ENCODE measurements at places on chromosomes 1 and 21.

DNA sequence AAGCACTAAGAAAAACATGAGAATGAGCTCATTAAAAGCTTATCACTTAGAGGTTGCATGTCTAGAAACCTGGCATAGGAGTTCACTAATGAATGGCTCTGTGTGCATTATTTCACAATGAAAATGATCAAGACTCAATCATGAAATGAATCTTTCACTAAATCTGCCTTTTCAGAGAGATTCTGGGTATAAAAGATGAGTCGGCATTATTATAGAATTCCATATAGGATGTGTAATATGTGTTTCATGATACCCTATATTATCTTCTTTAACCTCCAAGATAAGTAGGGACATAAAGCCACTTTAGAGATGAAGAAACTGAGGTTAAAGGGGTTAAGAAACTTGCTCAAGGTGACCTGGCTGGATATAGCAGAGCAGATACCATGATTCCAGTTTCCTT is 368.1 kb downstream of the DUSP10 start:
- no peak overlapping the region for H3K27ac ChIP-seq
- H3K36me3 ChIP-seq: no peaks in the 10 kb centered on the region
- no peak overlapping the region for H3K4me3 ChIP-seq
- H3K4me1 ChIP-seq: no peaks in the 10 kb centered on the region

- DNase-seq: no peak
- H3K4me1 ChIP-seq: no peaks in the 10 kb centered on the region
- H3K4me3 ChIP-seq: no peak overlapping the region
- no peaks in the 10 kb centered on the region for H3K27me3 ChIP-seq
- H3K27ac ChIP-seq: no peak overlapping the region
Observed at GRCh38 chr1:56788102-56788501, 31.1 kb downstream of the FYB2 start.

- no peak for DNase-seq
- H3K36me3 ChIP-seq: no peaks in the 10 kb centered on the region
- no peaks in the 10 kb centered on the region for H3K4me1 ChIP-seq
- H3K4me3 ChIP-seq: no peak overlapping the region
- H3K27ac ChIP-seq: no peak overlapping the region
Observed at GRCh38 chr21:23939369-23940065, 1667.8 kb downstream of the MRPL39 start.

DNA sequence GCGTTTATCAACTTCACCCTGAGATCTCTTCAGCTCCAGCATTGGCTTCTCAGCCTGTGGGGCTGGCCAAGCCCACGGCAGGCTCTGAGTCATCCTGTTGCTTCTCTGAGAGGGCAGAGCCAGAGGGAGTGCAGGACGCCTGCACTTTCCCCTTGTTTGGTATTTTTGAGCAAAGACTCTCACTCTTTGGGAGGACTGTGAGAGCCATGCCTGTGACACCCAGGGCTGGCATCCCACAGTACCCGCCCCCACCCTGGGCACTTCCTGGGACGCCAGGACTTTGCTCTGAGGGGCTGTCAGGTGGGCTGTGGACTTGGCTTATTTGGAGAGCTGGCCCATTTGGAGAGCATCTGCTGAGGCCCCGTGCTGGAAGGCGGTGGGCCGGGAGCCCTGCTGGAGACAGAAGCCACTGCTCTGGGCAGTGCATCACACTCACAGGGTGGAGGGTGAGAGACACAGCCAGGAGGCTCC is 37.4 kb downstream of the VANGL1 start:
- H3K27ac ChIP-seq: no peak overlapping the region
- no peak overlapping the region for H3K4me3 ChIP-seq
- H3K4me1 ChIP-seq: peaks cover 2% of the 10 kb centered on the region

DNA sequence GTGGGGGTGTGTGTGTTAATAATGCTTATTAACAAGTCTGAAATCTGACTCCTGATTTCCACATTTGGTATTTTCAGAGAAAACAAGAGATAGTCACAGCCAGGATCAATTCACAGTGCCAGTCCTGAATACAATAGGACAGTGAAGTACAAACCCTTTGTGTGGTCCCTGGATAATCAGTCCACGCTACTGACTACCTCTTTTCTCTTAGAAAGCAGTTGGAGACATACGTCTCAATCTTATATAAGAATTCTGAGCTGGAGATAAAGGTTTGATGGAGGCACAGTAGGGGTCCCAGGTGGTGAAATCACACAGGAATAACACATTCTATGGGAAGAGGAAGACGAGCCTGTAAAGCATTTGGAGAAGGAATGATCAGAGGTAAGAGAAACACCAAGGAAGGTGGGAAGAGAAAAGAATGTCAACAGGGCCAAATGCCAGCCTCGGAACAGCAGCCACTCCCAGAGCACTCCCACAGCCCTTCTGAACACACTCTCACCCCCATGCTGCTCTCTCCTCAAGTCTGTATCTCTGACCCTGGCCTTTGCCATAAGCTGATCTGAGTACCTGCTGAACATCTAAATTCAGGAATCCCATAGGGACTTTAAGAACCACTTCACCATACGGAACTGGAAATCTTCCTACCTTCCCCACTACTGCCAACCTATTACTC is 48.6 kb downstream of the TRAF5 start:
- no peak overlapping the region for H3K4me3 ChIP-seq
- H3K36me3 ChIP-seq: no peaks in the 10 kb centered on the region

GRCh38 chr1:178912597-178912996 is 41.7 kb upstream of the ANGPTL1 start:
- no peaks in the 10 kb centered on the region for H3K4me1 ChIP-seq
- no peaks in the 10 kb centered on the region for H3K36me3 ChIP-seq
- H3K4me3 ChIP-seq: no peak overlapping the region
- H3K27ac ChIP-seq: no peak overlapping the region
- no peaks in the 10 kb centered on the region for H3K27me3 ChIP-seq

DNA sequence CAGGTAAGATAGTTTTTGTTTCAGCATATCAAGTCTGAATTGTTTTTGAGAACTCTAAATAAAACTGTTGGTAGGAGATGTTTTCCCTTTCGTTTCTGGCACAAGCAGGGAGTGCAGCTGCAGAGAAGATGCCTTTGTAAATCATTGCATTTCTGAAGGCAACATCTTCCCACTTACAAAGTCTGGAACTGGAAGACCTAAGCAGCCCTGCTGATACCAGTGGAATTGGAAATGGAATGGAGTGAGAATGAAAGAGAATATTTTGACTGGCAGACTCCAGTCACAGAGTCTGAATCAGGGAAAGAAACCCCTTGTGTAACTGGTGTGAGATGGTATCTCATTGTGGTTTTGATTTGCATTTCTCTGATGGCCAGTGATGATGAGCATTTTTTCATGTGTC is 815.6 kb downstream of the LTN1 start:
- H3K4me3 ChIP-seq: no peak overlapping the region
- no peak for DNase-seq
- H3K36me3 ChIP-seq: no peaks in the 10 kb centered on the region
- no peaks in the 10 kb centered on the region for H3K27me3 ChIP-seq
- no peak overlapping the region for H3K27ac ChIP-seq
